NCI-H1105 treated with DMSO at 0.1 percent for 48 hours (cell line): ENCODE measurements at places on chromosomes 3 and 15.

GRCh38 chr3:13539292-13539638 is 9.7 kb upstream of the FBLN2 start:
- no peak for DNase-seq

DNA sequence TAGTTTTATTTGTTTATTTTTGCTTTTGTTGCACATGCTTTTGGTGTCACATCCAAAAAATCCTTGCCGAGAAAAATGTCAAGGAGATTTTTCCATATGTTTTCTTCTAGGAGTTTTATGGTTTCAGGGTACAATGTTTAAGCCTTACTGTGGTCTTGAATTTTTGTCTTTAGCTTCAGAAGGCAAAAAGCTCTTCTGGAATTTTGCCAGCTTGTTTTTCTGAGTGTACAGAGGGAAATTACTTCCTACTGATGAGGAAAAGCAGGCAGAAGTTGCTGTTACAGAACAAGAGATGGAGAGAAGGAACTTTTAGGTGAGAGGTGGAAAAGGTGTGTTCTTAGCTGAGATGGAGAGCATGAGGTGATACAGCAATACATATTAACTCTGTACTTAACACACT is 59.6 kb downstream of the UBE2E2 start:
- no peak for DNase-seq

GRCh38 chr15:78195735-78196201 is 38.6 kb downstream of the ACSBG1 start:
- DNase-seq: peak; percentile 3

GRCh38 chr3:152550284-152550683 is 281.6 kb downstream of the MBNL1 start:
- DNase-seq: no peak

GRCh38 chr3:1439395-1439794 is 346.6 kb downstream of the CNTN6 start:
- no peak for DNase-seq

- DNase-seq: no peak
These were observed 46.2 kb downstream of the DPH6 start for GRCh38 chr15:35499723-35500122.

DNA sequence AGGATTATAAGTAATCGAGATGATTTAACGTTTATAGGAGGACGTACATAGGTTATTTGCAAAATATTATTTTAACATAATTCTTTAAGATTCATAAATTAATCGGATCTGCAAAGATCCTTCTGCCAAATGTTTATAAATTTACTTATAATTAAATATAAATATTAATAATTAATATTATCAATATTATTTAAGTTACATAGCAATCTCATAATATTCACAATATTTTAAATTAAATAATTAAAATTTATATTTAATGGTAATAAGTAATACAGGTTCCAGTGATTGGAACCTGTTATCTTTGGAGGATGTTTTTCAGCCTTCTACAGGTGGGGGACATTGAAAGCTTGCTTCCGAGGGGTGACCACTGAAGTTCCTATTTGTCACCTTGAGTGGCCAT is 16.1 kb downstream of the WDR53 start:
- DNase-seq: no peak

GRCh38 chr3:24963762-24964625 is 464.1 kb upstream of the RARB start:
- peak; percentile 27 for DNase-seq

- DNase-seq: peak; percentile 7
These were observed 1.9 kb downstream of the TBC1D2B start for GRCh38 chr15:78075490-78076230.

DNA sequence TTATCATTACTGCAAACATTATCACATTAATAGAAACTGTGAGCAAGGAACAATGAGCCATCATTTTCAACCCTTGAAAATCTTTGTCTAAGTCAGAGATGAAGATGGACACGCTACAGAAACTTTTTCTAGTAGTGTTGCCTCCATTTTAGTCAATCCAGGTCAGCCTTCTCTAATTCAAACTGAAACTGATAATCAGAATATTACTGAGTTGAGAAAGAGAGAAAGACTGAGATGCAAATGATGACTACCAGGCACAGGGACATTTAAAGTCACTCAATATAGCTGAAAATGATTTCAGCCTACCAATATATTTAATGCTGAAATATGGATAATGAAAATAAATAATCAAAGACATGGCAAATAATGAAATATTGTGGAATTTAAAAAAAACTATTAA is 261.4 kb downstream of the GBE1 start:
- DNase-seq: no peak

- no peak for DNase-seq
These were observed 587.1 kb upstream of the ZNF717 start for GRCh38 chr3:76372497-76372896.

- no peak for DNase-seq
These were observed 57.4 kb upstream of the STXBP5L start for GRCh38 chr3:120850381-120851295.

DNA sequence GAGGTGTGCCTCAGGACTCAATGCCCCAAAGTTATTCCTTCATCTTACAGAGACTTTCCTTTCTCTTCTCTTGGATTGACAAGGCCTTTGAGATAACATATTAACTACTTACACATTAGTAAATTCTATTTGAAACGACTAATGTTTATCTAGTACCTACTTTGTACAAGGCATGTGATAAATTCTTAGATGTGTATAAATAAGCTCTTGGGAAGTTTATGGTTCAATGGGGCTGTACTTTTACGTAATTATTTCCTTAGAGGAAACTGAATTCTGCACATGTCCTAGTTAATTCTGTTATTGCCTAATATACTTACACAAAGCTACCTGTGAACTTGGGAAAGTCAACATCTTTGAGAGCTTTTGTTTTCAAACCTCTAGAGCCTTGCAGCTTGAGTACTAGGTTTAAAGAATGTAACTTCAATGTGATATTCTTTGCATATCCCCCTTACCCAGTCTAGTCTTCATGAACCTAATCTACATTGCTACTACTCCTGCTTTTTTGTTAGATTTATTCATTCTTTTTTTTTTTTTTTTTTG is 58.5 kb upstream of the RAP2B start:
- DNase-seq: no peak

DNA sequence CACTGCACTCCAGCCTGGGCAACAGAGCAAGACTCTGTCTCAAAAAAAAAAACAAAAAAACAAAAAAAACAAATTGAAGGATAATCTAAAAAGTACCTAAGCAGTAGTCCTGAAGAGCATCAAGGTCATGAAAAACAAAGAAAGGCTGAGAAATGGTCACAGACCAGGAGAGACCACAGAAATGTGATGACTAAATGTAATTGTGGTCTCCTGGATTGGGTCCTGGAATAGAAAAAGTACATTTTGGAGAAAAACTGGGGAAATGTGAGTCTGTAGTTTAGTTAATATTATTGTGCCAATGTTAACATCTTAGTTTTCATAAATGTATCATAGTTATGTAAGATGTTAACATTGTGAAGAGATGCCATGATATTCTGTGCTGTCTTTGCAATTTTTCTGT is 267.5 kb upstream of the NR2E3 start:
- no peak for DNase-seq

DNA sequence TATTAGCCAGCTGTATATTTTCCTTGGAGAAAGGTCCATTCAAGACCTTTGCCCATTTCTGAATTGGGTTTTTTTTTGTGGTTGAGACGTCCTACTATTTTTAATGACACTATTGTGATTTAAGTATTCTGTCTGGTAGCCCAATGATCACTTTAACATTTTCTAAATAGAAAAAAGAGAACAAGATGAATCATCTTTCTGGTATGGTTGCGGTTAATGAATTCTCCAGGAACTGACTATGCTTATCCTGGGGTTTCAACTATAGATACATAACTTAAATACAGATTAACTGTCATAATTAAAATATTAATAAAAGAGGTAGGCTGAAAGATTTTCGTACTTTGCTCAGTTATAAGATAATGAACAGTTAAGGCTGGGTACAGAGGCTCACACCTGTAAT is 51.9 kb downstream of the PBRM1 start:
- no peak for DNase-seq

- DNase-seq: no peak
These were observed 226.9 kb downstream of the CACNA2D3 start for GRCh38 chr3:54349231-54349652.

DNA sequence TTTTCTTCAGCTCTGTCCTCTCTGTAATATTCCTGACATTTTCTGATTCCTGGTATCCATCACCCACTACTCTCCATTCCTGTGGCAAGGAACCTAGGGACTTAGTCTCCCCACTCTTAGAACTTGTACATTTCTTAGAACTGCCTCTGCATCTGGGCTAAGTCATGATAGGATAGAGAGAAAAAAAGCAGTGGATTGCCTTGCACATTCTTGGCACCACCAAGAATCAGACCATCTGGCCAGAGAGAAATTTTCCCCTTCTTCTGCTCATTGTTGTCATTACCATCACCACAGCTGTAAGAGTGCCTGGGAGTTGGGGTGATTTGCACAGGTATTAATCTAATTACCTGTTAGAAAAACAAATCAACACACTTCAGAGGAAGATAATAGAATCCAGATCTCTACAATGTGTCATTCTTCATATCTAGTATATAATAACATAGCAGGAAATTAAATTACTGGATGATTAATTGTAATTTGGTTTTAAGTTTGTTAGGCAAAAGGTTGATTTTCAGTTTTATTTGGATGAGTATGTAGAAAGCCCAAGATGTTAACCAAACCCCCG is 264.8 kb upstream of the ZPLD1 start:
- DNase-seq: peak; percentile 18

- DNase-seq: peak; percentile 71
These were observed 1.8 kb downstream of the ATP13A4 start for GRCh38 chr3:193552923-193553322.
